ENCODE measurements at places on chromosomes 4 and X.

DNA sequence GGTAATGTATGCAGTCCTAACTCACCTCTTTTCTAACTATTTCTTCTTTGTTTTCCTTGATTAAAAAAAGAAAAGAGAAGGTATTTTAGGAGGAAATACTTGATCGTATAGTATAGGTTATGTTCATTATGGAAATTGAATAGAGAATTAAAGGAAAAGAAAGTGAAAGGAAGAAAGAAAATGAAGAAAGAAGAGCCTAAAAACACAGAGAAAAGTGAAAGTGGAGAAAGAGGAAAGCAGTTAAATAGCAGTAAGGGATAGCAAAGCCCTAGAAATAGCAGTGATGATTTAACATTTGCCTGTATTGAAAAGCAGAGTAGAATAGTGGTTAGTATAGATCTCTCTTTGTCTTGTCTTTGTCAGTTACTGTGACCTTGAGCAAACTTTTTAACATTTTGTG, 37.0 kb downstream of the MRPL1 start:
- no peak for DNase-seq

DNA sequence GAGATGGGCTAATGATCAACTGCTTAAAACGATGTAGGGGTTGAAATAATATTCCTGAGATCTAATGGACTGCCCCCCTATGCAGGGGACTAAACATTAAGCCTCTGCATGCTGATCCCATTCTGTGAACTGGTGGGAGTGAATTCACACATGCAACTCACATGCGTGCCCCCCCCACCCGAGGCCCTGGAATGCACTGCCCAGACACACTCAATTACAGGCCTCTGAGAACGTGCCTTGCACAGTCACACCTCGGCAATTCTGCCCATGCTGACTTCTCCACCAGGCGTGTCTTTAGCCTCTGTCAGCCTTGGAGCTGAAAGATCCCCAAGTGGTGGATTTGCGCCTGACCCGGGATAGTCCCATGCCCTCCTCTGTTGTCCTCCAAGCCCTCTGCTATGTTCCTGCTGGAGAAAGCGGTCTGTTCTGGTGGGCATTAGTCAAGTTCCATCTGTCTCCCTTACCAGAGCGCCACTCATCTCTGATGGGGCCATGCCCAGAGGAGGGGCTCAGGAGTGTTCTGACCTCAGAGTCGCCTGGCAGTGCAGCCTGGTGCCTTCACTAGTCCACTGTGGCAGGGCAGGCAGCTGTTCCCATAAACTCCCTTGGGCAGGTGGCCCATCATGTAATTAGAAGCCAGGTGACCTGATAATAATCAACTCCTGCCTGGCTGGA, 86.5 kb downstream of the DRD5 start:
- no peak for DNase-seq

DNA sequence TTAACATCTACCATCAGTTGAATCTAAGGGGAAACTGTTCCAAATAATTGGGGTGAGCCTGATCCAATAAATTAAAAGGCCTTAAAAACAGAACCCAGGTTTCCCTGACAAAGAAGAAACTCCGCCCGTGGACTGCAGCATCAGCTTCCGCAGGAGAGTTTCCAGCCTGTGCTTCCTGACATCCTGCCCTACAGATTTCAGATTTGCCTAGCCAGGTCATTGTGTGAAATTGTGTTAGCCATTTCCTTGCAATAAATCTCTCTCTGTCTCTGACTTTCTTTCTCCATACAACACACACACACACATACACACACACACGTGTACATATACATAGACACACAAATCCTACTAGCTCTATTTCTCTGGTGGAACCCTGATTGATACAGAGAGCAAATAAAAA, 48.3 kb upstream of the LCORL start:
- DNase-seq = no peak

GRCh38 chr4:140856621-140857062, 100.5 kb upstream of the TBC1D9 start:
- no peak for DNase-seq

DNA sequence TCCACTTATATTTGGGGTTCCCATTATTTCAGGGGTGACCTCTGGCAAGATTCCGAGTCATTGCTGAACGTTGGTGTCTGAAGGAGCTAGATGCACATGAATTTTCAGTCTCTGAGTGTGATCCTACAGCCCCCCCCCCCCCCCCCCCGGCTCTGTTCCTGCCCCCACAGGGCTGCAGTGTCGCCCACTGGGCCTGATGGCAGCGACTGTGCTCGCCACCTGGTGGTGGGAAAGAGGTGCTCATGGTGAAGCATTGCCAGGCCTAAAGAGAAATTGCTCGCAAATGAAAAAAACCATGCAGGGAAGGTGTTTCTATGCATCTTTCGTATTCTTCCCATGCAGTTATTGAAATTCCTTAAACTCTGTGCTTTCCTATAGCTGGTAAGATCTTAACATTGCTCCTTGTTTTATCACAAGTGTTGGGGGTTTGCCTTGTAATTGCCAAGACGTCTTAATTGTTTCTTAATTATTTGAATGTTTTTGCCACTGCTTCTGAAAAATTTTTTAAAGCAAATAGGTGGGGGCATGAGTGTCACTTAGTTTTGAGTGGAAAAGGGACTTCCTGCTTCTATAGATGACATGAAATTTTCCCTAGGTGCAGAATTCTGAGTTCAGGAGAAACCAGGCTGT, 63.2 kb downstream of the CLDN22 start:
- DNase-seq = peak; percentile 35

GRCh38 chr4:102537269-102537668, 36.1 kb downstream of the NFKB1 start:
- no peak for DNase-seq

- no peak for DNase-seq
Observed at GRCh38 chr4:1534876-1535526, 128.8 kb upstream of the NKX1-1 start.

GRCh38 chr4:187480146-187481145, 515.1 kb upstream of the ZFP42 start:
- no peak for DNase-seq

GRCh38 chr4:81214881-81215868, at the start of gene PRKG2:
Gene PRKG2 (minus strand): TSS chr4:81215222. CDS start chr4:81205047, 10,175 bp downstream.
- no peak for DNase-seq

All from GDM1 (cell line).